ENCODE measurements at places on chromosomes 7 and 10.

GRCh38 chr7:94975336-94975735 lies 67.9 kb downstream of the PPP1R9A start:
- DNase-seq = no peak

GRCh38 chr7:5439572-5440496 lies 16.2 kb upstream of the TNRC18 start:
- DNase-seq = no peak

DNA sequence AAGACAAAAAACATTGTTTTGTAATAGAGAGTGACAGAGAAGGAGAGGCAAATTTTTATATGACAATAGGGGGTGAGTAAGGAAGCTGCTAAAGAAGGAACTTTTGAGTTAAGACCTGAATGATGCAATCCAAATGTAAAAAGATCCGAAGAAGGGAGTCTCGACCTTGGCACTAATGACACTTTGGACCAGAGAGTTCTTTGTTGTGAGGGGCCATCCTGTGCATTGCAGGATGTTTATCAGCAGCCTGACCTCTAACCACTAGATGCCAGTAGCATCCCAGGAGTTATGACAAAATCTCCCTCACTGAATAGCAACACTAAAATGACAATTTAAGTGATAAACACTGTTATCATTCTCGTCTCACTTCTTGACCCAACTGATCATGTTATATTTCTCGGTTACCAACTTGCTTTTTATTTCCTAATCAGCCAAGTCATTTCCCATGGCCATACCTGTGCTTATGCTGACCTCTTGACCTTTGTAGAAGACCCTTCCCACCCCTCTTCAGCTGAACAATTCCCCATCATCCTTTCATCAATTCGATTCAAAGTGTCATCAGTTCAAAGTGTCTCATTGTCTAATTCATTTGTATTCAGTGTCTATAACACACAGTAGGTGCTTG lies 30.0 kb downstream of the DGKI start:
- no peak for DNase-seq

GRCh38 chr7:40401406-40401805 lies 266.6 kb downstream of the SUGCT start:
- no peak for DNase-seq

DNA sequence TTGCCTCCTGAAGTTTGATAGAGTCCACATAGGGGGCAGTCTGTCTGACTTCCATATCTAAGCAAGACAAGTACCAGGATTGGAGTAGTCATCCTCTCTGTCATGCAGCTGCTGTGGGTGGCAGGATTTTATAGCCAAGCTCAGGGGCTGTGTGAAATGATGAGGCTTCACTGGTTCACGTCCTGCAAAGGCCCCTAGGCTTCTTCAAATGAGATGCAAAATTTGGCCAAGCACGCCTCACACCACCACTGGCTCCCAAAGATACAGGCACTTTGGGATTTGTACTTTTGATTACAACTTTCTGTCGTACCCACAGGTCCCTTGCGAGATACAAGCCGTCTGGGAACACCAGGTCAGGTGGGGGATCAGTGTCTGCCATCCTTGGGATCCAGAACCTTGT lies 67.1 kb downstream of the WDFY4 start:
- DNase-seq = no peak

GRCh38 chr10:50260791-50261281 lies 9.5 kb upstream of the ASAH2 start:
- no peak for DNase-seq

DNA sequence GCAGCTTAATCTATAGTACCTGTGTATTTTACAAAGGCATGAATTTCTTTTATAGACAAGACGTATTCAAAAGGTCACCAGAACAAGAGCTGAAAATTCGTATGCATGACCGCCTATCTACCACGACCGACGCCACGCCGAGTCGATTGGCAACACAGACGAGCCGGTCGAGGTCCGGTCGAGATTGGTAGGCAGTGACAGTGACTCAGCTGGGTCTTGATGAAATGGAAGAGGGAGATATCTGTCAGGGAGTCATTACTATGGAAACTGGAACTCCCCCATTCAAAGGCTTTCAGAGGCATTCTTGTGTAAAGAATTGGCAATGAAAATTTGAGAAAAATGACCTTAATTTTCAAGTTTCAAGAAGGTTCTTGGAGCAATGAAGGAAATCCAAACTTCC lies 2.1 kb downstream of the ATP5MK start:
- no peak for DNase-seq

- no peak for DNase-seq
Observed at GRCh38 chr10:112374724-112375541, 1.0 kb downstream of the ACSL5 start.

DNA sequence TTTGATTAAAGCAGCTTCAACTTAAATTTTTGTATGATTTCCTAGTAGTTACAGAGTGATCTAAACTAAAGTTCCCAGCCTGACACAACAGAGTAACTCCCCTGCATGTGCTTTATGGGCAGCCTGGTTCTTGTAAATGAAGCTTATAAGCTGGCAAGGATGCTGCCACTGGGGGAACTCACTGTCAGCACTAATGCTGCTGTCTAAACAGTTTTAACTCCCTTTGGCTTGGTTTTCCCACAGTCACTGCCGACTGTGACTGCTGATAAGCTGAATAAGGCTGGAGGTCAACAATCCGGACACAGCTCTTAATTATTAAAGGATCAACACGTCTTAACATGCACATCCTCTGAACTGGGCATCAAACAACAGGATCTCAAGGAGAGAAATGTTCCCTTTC lies 130.1 kb downstream of the OTUD1 start:
- no peak for DNase-seq

GRCh38 chr7:117659531-117660011 lies 179.7 kb downstream of the CFTR start:
- no peak for DNase-seq

GRCh38 chr7:45575501-45576248 lies 1.5 kb downstream of the ADCY1 start:
- no peak for DNase-seq

GRCh38 chr7:65731562-65732035 lies 141.3 kb upstream of the VKORC1L1 start:
- no peak for DNase-seq

GRCh38 chr7:80681272-80681885 lies 42.9 kb downstream of the CD36 start:
- no peak for DNase-seq

GRCh38 chr10:57962839-57963238 lies 304.9 kb downstream of the IPMK start:
- no peak for DNase-seq

GRCh38 chr7:4845740-4846142 lies 16.1 kb downstream of the PAPOLB start:
- DNase-seq = no peak

DNA sequence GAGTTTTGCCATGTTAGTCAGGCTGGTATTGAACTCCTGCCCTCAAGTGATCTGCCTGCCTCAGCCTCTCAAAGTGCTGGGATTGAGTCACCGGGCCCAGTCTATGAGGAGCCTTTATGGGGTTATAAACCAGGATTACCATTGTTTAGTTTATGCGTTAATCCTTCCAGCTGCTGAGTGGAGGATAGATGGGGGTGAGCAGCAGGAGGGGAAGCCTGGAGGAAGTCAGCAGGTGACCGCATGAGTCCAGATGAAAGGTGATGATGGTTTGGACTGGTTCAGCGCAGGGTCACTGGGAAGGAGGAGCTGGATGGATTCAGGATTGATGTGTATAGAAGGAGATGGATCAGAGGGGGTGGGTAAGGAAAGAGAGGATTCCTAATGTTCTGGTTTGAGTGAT lies 197.1 kb downstream of the ADAM12 start:
- no peak for DNase-seq

DNA sequence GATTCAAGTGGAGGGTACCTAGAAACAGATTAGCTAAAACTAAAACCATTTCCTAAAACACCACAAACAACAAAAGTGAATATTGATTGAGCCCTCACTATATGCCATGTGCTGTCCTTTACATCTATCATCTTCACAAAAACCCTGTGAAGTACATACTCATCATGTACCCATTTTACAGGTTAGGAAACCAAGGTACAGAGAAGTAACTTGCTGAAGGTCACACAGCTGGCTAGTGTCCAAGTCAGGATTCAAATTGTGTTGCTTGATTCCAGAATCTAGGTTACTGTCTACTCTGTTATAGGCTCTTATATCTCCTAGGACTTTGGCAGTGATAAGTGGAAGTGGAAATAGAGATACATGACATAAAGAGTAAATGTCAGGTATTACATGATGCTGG lies 463.8 kb downstream of the LRMDA start:
- DNase-seq = no peak

DNA sequence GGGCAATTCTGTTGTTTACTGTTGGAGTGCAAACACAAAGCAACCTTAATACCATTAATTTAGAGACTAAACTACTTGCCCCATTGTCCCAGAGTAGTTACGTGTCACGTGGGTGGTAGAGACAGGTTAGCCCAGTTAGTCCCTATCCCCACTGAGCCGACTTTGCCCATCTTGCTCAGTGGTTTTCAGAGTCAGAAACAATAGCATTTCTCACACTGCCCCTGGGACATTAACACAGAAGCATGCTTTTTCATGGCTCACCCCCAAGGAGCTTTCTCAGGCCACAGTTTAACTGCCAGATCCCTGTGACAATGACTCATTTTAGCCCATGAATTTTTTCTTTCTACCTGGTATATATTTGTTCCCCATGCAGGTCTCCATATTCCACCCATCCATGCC lies 271.0 kb downstream of the POU6F2 start:
- no peak for DNase-seq

GRCh38 chr7:137073571-137074325 lies 205.3 kb downstream of the CHRM2 start:
- DNase-seq = no peak

DNA sequence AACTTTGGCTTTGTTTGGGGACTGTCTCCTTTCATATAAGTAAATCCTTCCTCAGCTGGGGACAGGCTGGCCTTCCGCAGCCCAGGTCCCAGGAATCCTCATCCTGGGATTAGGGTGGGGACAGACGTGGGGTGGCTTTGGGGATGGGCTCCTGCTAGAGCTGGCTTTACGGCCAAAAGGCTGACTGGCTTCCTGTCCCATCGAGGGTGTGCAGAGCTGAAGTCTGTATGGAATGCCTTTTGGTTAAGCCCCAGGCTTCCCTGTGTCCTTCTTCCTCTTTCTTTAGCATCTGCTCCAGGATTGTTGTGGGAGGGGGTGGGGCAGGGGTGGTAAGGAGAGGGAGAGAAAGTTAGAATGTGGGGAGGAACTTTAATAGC lies 59.4 kb upstream of the AQP1 start:
- DNase-seq = no peak

DNA sequence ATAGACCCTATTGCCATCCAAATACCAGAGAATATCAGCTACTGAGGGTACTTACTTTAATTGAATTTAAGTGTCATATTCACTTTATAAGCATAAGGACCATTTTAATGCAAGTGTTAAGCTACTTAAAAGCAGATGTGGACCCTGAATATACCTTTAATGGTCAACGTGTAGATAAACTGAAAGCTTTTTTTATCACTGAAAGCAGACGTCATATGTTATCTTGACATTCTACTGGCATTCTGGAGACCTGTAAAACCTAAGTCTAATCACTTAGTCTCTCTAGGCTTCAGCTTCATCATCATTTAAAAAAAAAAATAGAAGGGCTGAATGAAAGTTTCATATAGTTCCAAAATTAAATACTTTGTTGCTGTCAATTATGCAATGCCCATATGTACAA lies 116.5 kb downstream of the ELAPOR2 start:
- DNase-seq = no peak

DNA sequence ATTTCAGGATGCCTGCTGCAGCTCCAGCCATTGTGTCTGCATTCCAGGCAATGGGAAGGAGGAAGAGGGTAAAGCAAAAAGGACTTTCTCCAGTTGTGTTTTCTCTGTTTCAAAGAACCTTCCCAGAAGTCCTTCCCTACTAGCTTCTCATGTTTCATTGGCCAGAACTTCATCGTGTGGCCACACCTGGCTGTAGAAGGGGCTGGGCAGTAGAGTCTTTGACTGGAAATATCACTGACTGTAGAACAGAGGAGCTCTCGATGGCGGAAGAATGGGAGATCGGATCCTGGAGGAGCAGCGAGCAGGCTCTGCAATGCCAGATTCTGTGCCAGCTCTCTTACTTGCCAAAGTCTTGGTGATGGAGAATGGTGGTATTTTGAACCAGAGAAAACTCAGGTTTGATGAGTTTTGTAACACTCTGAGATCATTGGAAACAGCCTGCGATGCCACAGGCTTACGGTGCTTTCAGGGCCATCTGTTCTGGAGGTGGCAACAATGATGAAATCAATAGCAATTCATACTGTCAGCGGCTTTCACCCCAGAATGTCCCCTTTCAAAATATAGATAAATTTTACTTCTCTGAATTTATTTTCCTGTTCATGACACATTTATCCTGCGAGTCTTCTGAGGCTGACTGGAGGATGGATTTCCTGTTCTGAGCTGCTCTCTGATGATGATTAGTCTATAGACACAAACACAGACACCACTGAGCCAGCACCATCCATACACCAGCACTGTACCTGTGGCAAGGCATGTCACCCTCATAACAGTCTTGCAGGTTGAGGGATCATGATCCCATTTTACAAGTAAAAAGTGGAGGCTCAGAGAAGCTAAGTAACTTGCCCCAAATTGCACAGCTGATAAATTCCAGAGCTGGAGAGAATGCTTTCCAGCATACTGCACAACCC lies 204.2 kb downstream of the EMX2 start:
- DNase-seq = no peak

- no peak for DNase-seq
Observed at GRCh38 chr10:52245547-52245946, 68.5 kb upstream of the DKK1 start.

GRCh38 chr10:14063531-14064285 lies 267.0 kb downstream of the FRMD4A start:
- DNase-seq = no peak

- DNase-seq = no peak
Observed at GRCh38 chr7:17406738-17407137, 108.3 kb downstream of the AHR start.

- no peak for DNase-seq
Observed at GRCh38 chr10:112052166-112052565, 131.4 kb downstream of the GPAM start.

- DNase-seq = no peak
Observed at GRCh38 chr7:121196286-121196685, 132.5 kb upstream of the WNT16 start.

GRCh38 chr10:129971381-129972144 lies 7.5 kb upstream of the EBF3 start:
- no peak for DNase-seq

DNA sequence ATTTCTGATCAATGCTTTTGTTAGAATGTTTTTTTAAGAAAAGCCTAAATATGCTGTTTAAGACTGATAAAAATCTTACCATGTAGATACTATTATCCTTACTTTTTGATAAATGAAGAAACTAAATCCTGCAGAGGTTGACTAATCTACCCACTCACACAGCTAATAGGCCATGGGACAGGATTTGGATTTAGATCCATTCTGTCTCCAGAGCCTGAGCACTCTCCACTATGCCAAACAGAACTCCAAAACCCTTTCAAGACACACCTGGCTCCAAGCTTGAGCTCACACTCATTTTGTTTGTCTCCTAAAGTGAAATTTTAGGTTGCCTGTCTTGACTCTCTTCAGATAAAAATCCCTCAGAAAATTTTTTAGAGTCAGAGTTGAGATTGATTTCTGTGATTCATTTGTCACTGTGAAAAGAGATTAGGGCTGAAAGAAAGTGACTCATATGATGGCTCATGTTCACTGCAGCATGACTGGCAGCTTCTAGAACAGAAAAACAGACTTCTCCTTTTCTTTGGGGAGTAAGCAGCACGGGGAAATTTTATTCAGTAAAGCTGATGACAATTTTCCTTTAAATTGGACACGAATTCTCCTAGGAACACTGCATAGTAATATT lies 132.3 kb upstream of the POT1 start:
- no peak for DNase-seq
